Endothelial cell of coronary artery (primary cell): ENCODE measurements at places on chromosomes 4 and X. TPM values are rescaled to one million over a fixed set of nuclear protein-coding genes. Genes with fewer than 3 reads are reported as not detected.

The CHRNA9 gene
- not detected in 2 replicates for total RNA-seq

The CT45A1 gene
- not detected in 2 replicates for total RNA-seq

The TMPRSS11A gene
- total RNA-seq: not detected in 2 replicates

The EFHC2 gene
- not detected in 2 replicates for total RNA-seq

The ITGB1BP2 gene
- 1.5 and 2.1 TPM in 2 replicates for total RNA-seq

The JADE3 gene
- total RNA-seq: 9.8 and 11.2 TPM in 2 replicates
